ENCODE measurements at places on chromosomes 12 and 14.

DNA sequence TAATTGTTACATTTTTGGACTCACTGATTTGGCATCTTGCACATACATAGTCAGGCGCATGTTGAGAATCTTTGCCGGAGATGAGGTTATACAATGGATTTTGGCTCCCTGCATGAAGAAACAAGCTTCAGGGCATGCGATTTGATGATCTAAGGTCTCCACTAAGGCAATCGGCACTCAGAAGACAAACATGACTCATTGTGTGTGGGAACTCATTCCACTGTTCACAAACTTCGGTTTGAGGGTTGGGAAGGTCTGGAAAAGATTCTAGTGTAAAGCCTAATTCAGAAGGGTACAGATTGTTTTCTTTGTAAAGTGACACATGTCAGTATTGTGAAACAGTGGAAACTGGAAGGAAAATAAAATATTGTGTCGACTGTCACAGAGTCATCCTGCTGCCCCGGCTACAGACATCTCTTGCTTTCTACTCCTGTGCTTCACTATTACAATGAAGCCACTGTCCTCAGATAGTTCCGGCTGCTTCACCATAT lies 192.6 kb upstream of the HMGA2 start:
- peak; percentile 99 for DNase-seq

- DNase-seq: no peak
Measured at GRCh38 chr14:71891970-71892369, 40.3 kb upstream of the RGS6 start.

- DNase-seq: no peak
Measured at GRCh38 chr12:76201316-76201715, 116.8 kb upstream of the NAP1L1 start.

DNA sequence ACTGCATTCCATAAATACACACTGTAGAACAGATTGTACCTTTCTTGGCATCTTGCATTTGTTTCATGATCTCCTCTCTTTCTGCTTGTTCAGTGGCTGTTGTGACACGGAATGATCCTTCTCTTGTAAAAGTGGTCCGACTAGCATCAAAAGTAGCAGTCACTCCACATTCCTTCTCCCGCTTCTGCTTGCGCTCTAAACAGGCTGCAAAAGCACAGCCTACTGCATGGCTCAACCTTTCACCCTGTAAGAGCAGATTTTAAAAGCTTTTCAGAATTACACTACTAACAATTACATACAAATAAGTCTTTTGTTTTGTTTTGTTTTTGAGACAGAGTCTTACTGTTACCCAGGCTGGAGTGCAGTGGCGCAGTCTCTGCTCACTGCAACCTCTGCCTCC lies 49.8 kb downstream of the PAPLN start:
- no peak for DNase-seq

GRCh38 chr14:100904307-100905087 lies 975 bp upstream of the RTL1 start:
- no peak for DNase-seq

GRCh38 chr12:123906711-123907420 lies 65.8 kb downstream of the CCDC92 start:
- DNase-seq: no peak

- no peak for DNase-seq
Measured at GRCh38 chr12:7948589-7949260, 12.7 kb upstream of the SLC2A3 start.

- DNase-seq: no peak
Measured at GRCh38 chr14:44135972-44136371, 371.1 kb downstream of the FSCB start.

DNA sequence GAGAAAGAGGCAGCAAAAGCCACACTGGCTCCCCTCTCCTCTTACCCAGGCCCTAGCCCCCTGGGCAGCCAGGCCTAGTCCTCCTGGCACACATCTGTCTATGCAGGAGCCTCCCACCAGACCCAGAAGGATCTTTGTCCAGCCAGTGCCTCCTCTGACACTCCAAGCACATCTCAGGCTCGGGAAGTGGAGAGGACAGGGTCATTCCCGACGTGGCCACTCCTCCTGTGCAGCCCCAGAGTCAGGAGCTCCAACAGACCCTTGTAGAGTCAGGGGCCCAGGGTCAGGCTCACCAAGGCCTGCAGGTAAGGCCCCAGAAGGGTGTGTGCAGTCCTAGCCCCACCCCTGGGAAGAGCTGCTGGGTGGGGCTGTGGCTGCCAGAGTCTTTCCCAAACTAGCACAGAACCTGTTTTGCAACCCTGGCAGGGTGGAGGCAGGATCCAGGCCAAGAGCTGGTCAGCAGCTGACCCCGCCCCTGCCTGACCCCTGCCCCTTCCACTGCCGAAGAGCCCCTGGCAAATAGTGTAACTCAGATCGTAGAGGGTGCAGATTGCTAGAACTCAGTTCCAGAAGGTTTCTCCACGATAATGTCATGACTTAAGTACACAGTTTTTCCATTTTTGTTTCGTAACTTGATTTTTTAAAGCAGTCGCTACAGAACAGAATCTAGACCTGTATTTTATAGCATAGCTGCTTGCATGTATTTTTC lies 26.6 kb upstream of the PNMA1 start:
- DNase-seq: no peak

DNA sequence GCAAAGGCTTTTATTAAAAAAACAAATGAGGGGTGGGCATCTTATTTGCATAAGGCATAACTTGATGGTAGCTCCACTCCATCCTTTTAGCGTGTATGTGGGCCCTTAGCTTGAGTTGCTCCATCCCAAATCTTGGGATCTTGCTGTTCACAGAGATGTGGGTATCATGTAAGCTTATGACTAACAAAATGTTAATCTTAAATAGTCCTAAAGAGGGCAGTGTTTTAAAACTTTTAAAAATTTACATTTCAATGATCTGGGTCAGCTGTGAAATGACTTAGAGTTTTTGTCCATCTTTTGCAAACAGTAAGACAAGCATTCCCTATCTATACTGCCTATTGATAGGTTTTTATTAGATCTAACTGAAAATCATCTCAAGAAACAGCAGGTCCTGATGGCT lies 86.0 kb downstream of the SLCO1A2 start:
- no peak for DNase-seq

DNA sequence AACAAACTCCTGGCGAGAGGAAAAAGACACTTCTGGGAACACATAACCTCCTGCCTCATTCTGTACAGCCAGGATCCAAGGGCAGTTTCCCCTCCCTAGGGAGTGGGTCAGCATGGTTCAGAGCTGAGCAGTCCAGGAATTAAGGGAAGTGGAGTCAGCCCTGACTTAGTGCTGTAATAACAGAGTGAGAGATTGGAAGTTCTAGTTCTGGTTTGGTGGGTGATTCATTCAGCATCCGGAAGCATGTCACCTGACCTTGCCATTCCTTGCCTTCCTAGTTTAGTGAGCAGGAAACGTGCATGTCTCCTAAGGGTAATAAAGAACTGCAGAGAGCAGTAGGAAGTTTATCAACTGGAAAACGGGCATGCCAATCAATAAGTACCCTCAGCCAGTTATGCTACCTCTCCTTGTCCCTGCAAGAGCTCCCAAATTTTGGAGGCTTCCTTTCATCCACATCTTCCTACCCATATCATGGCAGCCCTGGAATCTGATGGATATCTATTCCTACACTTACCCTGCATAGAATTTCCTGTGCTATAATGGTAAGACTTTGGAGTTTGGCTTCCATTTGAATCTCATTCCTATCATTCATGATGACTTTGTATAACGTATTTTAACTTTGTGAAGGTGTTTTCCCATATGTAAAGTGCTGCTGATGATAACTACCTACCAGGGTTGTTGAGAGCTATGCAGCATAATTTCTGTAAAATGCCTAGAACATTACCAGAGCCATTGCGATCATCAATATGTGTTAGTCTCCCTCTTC lies 28.5 kb upstream of the MAGOHB start:
- peak; percentile 57 for DNase-seq

GRCh38 chr12:63948211-63948610 lies 103.7 kb downstream of the SRGAP1 start:
- DNase-seq: no peak

GRCh38 chr12:11162502-11162901 lies 8.5 kb upstream of the SMIM10L1 start:
- DNase-seq: no peak

GRCh38 chr14:101862711-101863110 lies 101.2 kb downstream of the PPP2R5C start:
- no peak for DNase-seq

DNA sequence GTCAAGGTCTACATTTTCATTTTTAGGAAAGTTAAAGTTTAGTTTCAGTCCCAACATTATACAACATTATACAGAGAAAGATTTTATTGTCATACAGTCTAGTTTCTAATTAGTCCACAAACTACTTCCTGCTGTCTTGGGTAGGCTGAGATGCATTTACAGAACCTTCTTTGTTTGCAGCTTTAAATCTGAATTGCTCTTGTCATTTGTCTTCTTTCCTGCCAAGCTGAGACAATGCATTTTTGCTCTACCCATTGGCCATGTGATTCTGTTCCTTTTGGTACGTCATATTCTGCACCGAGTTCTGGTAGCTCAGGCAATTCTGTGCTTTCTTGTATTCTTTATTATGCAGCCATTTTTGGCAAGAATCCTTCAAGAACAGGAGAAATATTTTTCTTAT lies 228.5 kb downstream of the ATP23 start:
- no peak for DNase-seq

DNA sequence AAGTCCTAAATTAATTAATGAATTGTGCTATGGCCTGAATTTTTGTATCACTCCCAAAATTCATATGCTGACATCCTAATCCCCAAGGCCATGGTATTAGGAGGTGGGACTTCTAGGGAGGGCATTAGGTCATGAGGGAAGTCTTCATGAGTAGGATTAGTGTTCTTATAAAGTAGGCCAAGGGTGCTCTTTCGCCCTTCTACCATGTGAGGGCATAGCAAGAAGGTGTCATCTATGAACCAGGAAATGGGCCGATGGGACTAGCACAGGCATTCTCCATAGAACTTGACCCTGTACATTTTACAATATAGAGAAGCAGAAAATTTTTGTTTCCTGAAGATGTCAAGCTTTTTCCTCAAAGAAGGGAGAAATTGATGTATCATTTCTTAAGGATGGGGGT lies 12.5 kb downstream of the SYT10 start:
- no peak for DNase-seq

- DNase-seq: no peak
Measured at GRCh38 chr12:103751600-103751999, 89.4 kb downstream of the NT5DC3 start.

DNA sequence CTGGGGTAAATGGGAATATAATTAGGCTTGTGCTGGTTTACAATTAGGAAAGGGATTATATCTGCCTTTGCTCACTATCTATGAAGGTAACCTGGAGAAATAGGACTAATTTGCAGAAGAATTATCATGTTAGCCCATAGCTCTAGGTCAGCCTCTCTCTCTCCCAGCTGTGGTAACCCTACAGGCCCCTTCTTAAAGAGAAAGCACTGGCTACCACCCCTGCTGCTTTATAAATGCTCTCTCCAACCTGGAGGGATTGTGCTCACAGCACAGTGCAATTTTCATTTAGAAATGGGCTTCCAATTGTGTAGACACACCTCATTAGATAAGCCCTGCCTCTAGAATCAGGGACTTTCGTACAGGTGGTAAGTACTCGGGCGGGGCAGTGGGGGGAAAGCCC lies 22.7 kb upstream of the MGST1 start:
- DNase-seq: no peak

DNA sequence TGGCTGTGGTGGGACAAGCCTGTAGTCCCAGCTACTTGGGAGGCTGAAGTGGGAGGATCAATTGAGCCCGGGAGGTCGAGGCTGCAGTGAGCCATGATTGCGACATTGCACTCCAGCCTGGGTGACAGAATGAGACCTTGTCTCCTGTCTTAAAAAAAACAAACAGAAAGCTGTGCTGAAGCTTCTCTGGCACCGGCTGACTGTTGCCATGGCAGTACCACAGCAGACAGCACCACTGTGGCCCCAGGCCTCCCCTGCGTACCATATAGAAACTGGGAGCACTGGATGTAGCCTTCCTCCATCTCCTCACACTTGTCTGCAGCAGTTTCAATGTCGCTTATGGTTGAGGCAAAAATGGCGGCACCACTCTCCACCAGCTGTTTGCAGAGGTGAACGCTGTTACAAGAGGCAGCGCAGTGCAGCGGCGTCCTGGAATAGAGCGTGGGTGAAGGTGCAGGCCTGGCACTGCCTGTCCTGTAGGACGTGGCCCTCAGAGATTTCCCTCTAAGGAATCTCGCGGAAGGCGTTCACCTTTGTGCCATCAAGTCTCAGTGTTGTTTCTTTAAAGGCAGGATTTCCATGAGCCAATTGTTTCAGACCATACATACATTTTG lies 21.9 kb downstream of the ZFYVE21 start:
- DNase-seq: no peak

GRCh38 chr12:109033239-109034196 lies 12.7 kb upstream of the SVOP start:
- no peak for DNase-seq

DNA sequence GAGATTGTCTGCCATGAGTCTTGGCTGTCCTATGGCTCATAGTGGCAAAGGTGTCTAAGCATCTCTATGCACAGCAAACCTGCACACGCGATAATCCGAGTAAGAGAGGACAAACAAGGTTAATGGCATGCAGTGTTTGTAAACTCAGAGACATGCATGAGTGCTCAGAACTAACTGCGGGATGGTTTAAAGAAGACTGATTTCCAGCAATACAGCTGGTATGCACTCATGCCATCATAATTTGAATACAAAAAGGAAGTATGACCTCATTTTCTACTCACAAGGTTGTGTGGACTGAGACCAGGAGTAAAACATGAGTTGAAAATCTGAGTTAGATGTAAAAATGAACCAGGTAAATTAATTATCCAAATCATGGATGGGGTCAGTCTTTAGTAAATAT lies 16.6 kb upstream of the TCP11L2 start:
- no peak for DNase-seq

DNA sequence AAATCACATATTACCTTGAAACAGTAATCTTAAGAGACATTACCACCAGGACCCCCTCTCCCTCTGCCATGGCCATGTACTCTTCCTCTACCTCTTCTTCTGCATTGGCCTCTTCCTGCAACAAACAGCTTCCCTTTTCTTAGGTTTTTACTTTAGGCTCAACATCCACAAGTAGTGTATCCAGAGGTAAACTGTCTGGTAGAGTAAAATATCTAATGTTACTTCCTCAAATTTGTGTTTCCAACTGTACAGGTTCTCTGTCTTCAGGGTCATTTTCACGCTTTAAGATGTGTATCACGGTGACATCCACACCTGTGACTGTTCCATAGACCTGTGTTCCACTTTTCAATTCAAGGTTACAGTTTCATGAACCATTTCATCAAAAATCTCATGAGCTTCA lies 13.4 kb downstream of the CDK17 start:
- DNase-seq: no peak

GRCh38 chr12:112985642-112986290 lies 7.4 kb downstream of the OAS2 start:
- no peak for DNase-seq

DNA sequence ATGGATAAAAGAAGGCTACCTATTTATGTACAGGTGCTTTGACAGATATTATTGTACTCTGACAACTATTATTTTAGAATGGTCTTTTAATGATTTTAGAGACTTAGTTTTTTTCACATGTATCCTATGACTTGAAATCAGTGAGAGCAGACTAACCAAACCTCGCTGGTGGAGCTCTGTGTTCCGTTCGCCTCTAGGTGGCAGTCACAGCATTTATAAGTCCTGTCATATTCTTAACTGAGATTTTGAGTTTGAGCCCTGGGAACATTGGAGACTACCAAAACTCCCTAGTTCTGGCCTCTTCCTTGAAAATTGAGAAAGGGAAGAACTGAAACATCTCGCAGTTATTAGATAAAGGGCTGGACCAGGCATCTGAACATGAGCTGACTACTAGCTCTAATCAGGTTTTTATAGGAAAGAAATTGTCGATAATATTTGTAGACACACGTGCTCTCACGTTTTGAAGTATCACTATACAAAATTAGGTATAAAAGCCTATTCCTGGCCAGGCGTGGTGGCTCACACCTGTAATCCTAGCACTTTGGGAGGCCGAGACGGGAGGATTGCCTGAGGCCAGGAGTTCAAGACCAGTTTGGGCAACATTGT lies 48.3 kb downstream of the TTLL5 start:
- DNase-seq: peak; percentile 85

All from brain microvascular endothelial cell (primary cell).